ENCODE measurements at places on chromosomes 12 and 14.

DNA sequence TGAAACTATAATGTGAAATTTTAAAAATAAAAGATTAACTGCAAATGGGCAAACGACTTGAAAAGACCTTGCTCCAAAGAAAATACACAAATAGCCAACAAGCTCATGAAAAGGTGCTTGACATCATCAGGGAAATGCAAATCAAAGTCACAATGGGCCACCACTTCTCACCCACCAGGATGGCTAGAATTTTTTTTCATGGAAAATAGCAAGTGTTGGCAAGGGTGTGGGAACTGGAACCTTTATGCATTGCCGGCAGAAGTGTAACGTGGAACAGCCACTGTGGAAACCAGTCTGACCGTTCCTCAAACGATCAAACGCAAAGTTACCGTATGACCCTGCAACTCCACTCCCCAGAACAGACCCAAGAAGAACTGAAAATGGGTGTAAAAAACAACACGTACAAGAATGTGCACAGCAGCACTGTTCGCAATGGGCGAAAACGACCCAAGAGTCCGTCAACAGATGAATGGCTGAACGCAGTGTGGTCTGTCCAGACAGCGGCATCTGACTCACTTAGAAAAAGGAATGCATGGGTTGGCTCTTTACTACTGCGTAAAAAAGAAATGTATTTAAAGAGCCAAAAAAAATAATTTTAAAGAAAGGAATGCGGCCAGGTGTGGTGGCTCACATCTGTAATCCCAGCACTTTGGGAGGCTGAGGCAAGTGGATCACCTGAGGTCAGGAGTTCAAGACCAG lies 40.2 kb downstream of the SCARB1 start:
- DNase-seq: no peak

- no peak for DNase-seq
These were observed 8.3 kb downstream of the TNFAIP2 start for GRCh38 chr14:103131580-103131979.

DNA sequence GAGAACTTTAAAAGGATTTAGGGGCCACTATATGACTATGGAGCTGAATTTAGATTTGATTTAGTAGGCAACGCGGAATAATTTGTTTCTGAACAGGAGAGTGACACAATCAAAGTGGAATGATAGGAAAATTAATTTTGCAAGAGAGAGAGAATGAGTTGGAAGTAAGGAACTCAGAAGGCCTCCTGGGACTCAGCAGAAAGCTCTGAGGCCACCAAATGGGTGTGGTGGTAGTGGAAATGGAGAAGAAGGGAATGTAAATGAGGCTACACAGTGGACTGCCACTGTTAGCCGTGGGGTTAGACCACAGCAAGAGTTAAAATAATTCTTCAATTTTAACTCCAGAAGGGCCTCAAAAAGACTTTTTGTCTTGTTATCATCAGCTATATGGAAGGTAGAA lies 102.7 kb downstream of the LRRK2 start:
- DNase-seq: no peak

DNA sequence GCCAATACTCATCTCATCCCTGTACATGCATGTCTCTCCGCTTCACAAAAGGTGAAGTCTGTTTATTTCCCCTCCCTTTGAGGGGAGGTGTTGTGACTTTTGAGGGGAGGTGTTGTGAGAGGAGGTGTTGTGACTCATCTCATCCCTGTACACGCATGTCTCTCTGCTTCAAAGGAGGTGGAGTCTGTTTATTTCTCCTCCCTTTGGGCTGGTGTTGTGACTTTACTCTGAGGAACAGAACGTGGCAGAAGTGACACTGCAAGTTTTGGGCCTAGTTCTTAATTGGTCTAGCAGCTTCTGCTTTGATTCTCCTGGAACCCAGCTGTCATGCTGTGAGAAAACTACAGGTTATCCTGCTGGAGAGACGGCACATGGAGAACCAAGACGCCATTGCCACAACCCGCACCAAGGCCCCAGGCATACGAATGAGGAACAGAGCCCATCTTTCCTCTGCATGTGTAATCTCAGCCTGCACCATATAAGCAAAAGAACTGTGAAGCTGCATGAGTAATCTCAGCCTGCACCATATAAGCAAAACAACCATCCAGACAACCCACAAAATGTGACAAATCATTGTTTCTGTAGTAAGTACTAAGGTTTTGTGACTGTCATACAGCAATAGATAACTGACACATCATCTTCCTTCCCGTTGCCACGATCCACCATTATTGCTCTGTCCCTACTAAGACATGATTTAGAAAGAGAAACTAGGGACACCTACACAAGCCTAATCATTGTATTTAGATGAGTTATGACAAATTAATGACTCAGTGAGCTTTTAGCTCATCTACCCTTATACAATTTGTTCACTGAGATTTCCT lies 30.0 kb downstream of the GALNT4 start:
- DNase-seq: no peak

DNA sequence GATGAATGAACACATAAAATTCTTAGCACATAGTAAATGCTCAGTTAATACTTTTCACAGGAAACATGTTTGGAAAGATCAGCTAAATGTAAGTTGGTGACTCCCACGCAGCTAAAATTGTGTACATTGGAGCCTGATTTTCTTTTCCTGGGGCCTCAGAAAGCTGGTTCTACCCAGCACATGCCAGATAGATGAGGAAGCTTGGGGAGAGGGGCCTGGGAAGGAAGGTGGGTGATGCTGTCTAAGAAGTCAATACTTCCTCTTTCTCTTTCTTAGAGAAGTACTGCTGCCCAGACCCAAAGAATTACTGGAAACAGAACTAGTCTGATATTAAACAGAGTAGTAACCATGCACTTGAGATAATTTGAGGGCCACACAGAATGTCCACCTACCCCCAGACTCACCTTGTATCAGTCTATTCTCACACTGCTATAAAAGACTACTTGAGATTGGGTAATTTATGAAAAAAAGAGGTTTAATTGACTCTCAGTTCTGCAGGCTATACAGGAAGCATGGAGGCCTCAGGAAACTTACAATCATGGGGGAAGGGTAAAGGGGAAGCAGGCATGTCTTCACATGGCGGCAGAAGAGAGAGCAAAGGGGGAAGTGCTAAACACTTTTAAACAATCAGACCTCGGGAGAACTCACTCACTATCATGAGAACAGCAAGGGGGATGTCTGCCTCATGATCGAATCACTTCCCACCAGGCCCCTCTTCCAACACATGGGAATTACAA lies 123.3 kb upstream of the MED13L start:
- no peak for DNase-seq

GRCh38 chr12:94909663-94910062 lies 93.8 kb downstream of the NDUFA12 start:
- no peak for DNase-seq

DNA sequence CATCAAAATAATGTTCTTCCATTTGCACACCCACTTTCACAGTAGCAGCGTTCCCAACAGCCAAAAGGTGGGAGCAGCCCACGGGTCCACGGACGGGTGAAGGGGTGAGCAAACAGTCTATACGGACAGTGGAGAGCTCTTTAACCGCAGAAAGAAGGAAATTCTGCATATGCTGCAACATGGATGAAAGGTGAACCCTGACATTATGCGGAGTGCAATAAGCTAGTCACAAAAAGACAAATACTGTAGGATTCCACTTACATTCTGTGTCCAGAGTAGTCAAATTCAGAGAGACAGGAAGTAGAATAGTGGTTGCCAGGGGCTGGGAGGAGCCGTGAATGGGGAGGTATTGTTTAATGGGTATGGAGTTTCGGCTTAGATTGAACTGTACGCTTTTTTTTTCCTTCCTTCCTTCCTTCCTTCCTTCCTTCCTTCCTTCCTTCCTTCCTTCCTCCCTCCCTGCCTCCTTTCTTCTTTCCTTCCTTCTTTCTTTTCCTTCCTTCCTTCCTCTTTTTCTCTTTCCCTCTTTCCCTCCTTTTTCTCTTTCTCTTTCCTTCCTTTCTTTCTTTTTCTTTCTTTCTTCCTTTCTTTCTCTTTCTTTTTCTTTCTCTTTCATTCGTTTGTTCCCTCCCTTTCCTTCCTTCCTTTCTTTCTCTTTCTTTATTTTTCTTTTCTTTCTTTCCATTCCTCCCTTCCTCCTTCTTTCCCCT lies 15.8 kb upstream of the ANKRD9 start:
- no peak for DNase-seq

DNA sequence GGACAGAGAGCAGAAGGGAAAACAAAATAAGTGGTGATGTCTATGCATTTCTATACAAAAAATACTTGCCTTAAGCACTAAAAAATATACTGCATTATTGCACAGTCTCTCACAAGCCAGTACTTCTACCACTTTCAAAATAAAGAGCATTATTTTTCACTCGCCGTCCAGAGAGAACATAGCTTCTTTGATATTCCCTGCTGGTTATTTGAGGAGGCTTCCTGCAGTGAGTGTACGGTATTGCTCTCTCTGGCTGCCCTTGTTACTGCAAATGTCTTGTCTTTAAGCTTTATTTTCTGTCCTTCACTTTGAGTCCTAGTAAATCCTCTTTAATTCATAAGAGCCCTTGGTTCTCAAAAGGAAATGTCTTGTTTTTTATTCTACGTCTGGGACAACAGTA lies 81.1 kb downstream of the EML1 start:
- no peak for DNase-seq

DNA sequence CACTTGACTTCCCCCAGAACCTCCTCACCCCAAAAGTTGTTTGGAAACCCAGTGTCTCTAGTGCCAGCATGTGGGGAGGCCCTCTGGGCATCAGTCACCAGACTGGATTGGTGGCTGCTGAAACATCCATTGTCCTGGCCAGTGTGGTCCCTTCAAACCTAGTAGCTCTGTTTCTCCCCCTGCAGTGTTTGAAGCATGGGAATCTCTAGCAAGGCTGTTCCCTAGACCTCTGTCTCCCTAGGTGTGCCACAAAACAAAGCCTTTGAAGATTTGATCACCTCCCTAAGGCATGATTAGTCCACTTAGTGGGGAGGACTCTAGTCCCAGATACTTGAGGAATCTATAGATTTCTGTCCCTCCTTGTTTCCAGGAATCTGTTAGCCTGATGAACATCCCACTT lies 60.3 kb downstream of the ARF6 start:
- no peak for DNase-seq

DNA sequence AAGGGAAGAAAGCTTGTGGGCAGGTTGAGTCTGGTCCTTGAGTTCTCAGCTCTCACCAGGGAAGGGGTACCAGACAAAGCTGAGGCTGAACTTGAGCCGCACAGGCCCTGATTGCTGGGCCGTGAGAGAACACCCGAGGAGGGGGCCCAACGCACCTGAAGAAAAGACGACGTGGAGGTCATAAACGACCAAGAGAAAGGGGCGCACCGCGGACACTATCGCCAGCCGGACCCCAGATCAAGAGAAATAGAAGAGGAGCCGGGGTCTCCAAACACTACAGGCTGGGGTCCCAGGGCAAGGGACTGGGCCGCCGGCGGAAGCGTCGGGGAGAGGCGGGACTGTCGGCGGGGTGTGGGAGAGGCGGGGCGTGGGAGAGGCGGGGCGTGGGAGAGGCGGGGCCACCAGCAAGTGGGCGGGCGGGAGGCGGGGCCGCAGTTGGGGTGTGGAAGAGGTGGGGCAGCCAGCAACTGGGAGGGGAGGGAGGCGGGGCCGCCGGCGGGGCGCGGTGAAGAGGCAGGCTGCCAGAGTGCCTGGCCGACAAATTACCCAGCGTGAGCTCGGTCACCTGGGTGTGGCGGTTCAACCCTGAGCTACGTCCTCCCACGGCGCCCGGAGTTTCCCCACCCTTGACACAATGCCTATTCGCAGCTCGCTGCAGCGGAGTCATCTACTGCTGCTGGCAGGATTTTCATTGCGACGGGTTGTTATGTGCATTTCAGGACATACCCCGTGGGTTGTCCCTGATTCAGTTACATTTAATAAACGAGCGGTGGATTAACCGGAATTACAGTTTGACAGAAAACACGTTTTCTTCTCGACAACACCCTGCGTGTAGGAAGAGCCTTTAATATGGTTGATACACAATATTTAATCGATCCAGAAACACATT lies 15.5 kb upstream of the NEMF start:
- DNase-seq: peak; percentile 98

GRCh38 chr14:22400655-22401259 lies 188.3 kb downstream of the DAD1 start:
- no peak for DNase-seq

DNA sequence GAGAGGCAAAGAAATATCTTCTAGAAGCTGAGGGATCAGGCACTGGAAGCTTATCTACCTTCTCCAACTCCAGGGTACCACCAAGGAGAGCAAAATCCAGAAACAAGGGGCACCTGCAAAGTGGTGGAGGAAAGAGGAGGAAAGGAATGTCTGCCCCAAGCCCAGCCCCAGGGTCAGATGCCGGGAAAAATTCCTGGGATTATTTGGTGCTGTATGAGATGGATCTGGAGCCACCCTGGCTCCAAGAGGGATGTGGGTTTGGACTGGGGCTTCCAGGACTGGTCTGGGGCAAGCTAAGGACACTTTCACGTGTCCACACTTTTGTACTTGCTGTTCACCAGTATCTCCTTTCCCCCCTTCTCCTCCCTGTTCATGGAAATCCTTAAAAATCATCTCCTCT lies 69.8 kb downstream of the DPF3 start:
- DNase-seq: no peak

- DNase-seq: no peak
These were observed 298.7 kb upstream of the SRRM4 start for GRCh38 chr12:118682656-118683055.

DNA sequence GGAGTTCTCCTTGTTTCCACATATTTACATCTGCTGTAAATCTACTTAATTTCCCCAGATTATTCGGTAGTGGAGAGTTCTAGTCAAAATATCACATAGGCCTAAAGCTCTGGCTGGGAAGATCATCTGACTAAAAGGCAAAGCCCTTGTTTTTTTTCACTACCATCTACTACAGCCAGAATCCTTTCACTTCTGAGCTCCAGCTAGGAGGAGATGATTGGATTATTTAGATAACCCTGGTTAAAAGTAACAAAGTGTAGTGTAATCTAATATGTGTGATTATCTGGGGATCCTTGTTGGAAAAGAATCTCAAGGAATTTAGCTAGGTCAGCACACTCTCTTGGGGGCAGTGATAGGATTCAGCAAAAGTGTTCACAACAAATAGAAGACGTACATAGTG lies 125.4 kb downstream of the DYRK2 start:
- DNase-seq: no peak

GRCh38 chr14:31828946-31829868 lies 247.9 kb upstream of the ARHGAP5 start:
- no peak for DNase-seq

DNA sequence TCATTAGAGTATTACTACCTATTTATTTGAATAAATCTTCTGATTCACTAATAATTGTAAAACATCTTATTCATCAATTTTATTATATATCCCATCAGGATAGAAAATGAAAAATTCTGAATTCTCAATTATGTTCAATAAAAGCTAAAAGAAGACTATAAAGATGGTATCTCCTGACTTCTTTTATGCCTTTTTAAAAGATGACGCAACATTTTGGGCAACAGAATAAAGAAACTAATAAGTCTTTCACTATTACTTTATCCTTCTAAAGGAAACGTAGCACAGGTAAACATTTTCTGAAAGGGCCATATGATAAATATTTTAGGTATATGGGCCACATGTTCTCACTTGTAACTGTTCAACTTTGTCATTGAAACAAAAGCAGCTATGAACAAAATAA lies 10.1 kb upstream of the ATXN7L3B start:
- DNase-seq: no peak

- DNase-seq: no peak
These were observed 50.9 kb downstream of the IGF1 start for GRCh38 chr12:102429211-102430154.

GRCh38 chr14:75426332-75427125 lies 1.3 kb upstream of the JDP2 start:
- DNase-seq: no peak

Data from stimulated activated CD8-positive, alpha-beta memory T cell treated with anti-CD3 and anti-CD28 coated beads, Interleukin-4, amount 100 ng/mL, for 4 hours (primary cell).